ENCODE measurements at places on chromosomes 3 and 15. TPM values are rescaled to one million over a fixed set of nuclear protein-coding genes. Genes with fewer than 3 reads are reported as not detected.

HYAL1 gene
- total RNA-seq = 0.28 TPM

GRCh38 chr3:187403768-187404288 lies 35.6 kb downstream of the RTP4 start:
- H3K4me1 ChIP-seq = no peaks in the 10 kb centered on the region
- no peak for DNase-seq
- H3K36me3 ChIP-seq = no peaks in the 10 kb centered on the region
- H3K4me3 ChIP-seq = no peak overlapping the region
- H3K27ac ChIP-seq = no peak overlapping the region

GRCh38 chr3:150365132-150365604 lies 42.9 kb upstream of the TSC22D2 start:
- H3K36me3 ChIP-seq = no peaks in the 10 kb centered on the region
- DNase-seq = no peak
- no peak overlapping the region for H3K4me3 ChIP-seq
- H3K27me3 ChIP-seq = no peaks in the 10 kb centered on the region
- H3K4me1 ChIP-seq = peaks cover 1% of the 10 kb centered on the region
- no peak overlapping the region for H3K27ac ChIP-seq

DNA sequence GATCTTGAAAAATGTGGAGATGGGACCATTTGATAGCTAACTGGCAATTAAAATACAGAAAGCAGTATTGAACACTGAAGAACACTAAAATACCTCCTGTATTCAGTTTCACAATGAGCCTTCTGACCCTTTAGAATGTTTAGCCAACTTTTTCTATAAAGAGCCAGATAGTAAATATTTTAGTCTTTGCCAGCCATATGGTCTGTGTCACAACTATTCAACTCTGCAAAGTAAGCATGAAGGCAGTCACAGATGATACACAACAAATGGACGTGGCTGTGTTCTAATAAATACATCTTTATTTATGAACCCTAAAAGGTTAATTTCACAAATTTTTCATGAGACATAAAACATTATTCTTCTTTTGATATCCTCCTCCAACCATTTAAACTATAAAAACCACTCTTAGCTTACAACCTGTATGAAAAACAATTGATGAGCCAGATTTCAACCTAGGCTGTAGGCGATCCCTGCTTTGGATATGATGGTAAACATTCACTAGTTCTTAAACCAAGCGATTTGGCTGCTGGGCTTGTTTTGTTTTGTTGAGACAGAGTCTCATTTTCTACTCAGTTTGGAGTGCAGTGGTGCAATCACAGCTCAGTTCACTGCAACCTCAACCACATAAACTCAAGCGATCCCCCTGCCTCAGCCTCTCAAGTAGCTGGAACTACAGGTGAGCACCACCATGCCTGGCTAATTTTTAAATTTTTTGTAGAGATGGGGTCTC lies 13.6 kb upstream of the CSPG5 start:
- H3K4me1 ChIP-seq = peaks cover 2% of the 10 kb centered on the region
- no peak overlapping the region for H3K4me3 ChIP-seq
- H3K27me3 ChIP-seq = no peaks in the 10 kb centered on the region
- peaks cover 28% of the 10 kb centered on the region for H3K36me3 ChIP-seq
- no peak overlapping the region for H3K27ac ChIP-seq
